ENCODE measurements at places on chromosomes 4 and X. TPM values are rescaled to one million over a fixed set of nuclear protein-coding genes. Genes with fewer than 3 reads are reported as not detected.
A peak's percentile ranks its signal among the peaks of the same experiment; 100 is the strongest.

Gene NUDT10
- total RNA-seq, result 1.2 TPM

Gene BST1
- 0.96 TPM for total RNA-seq

GRCh38 chr4:3615386-3616286 is 83.4 kb upstream of the LRPAP1 start:
- DNase-seq, result no peak

DNA sequence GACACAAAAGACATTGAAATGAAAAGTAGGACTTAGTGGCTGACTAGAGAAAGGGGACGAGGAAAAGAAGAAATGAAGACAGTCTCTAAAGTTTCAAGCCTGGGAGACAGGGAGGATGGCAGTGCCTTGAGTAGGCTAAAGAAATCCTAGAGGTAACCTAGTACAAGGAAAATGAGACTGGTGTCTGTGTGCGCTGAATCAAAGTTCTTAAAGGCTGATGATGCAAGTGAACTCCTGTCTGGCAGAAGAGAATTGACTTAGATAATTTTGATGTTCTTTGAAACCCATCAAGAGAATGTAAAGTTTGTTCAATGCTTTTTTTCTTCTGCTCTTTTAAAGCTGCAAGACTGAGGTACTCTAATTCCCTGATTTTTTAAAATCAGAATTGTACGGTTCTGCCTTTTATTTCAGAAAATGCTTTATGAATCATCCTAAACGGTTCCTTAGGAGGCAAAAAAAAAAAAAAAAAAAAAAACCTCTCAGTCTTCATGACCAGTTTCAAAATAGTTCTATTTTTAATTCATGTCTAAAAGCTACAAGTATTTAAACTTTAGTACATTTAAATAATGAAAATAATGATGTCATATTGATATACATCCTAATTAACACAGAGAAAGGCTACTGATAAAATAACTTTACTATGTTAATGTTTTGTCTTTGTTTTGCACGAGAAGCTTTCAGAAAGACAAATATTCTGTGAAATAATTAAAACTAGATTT is 189.8 kb downstream of the PPP3CA start:
- DNase-seq, result no peak

DNA sequence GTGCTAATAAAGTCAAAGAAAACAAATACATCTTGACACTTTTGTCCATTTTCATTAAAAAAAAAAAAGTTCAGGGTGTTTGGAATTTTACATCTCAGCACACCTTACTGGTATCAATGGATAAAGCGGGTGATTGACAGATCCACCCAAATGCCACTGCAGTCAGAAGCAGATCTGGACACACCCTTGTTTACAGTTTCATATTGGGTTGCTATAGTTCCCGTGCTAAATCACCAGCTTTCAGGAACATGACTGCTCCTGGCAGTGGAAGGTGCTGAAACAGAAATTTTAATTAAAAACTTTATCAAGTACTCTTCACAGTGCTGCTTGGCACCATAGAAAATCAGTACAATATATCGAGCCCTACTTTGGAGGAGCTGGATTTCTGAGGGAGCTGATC is 116.3 kb downstream of the STOX2 start:
- DNase-seq, result no peak

DNA sequence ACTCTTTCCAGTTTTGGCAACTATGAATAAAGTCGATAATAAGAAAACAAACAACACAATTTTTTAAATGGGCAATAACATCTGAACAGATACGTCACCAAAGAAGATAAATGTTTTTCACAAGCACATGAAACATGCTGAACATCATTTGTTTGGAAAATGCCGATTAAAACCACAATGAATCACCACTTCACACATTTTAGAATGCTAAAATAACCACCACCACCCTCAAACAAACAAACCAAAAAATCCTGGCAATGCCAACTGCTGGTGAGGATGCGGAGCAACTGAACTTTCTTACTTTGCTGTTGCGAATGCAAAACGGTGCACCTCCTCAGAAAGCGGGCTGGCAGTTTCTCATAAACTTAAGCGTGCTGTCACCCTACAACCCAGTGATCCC is 115.9 kb downstream of the NSUN7 start:
- no peak for DNase-seq

DNA sequence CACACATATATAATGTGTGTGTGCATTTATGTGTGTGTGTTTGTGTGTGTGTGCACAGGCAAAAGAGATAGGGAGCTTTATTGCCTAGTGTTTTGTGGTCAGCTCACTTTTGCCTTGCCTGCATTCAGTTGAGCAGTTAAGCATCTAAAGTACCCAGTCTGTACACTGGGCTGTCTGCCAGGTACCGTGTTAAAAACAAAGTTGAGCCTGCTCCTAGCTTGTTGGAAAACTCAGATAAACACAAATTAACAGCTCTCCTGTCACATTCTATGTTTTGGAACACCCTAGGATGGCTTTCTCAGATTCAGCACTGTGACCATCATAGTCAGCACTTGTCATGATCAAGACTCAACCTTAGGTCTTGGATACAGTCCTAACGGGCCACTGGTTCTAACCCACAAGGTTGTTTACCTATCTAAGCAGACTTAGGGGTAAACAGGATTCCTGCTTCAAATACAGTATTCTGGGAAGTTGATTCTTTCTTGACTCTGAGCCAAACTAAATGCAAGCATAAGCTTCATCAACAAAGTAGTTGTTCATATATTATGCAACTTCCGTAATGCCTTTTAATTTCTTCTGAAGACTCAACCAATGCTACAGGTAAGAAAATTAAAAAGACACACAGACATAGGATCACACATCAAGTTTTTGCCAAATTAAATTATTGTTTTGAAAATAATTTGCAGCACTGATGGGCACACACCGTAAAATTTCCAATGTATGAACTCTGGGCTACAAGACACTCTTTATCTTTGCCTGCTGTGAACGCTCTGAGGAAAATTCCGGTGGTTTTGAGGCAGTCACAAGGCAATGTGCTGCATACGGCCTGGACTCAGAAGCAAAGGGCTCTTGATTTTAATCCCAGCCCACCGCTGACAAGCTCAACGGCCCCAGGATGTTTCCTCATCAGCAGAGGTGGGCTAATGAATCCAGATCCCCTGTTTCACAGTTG is 11.3 kb upstream of the CD99 start:
- no peak for DNase-seq

DNA sequence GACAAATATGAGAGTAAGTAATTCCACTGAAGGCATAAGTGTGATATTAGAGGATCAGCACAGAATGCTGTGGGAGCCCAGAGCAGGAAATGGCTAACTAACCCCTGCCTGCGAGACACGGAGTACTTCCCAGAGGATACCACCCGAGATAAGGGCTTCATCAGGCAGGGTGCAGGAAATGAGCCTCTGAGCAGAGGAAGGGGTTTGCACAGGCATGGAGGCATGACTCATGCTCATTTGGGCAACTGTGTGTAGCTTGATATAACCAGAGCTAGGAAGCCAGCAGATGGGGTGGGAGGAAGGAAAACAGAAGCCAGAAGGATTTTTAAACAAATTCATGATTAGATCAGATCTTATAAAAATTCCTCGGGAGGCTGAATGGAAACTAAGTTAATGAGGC is 70.0 kb upstream of the TSPAN5 start:
- DNase-seq, result peak; percentile 30

- DNase-seq, result no peak
These were observed 168.8 kb downstream of the SH3KBP1 start for GRCh38 chrX:19718642-19719041.

Gene CRMP1
- not detected for total RNA-seq

GRCh38 chrX:117752745-117753144 is 363.9 kb downstream of the KLHL13 start:
- no peak for DNase-seq

Measured in activated naive CD4-positive, alpha-beta T cell treated with anti-CD3 and anti-CD28 coated beads for 36 hours (primary cell).